Cardiac septum (tissue), 1 donor: ENCODE measurements at places on chromosomes 11 and 22. TPM values are rescaled to one million over a fixed set of nuclear protein-coding genes. Genes with fewer than 3 reads are reported as not detected.

- no peak for DNase-seq
Observed at GRCh38 chr22:21926728-21927127, 25.9 kb downstream of the PPM1F start.

GRCh38 chr11:117705866-117706265, 91.2 kb downstream of the DSCAML1 start:
- no peak for DNase-seq

GRCh38 chr11:86514453-86514852, 139.8 kb downstream of the CCDC81 start:
- no peak for DNase-seq

The MISFA gene
- total RNA-seq = 6.4 TPM

- DNase-seq = no peak
Observed at GRCh38 chr22:19571995-19572394, 47.8 kb upstream of the CLDN5 start.

DNA sequence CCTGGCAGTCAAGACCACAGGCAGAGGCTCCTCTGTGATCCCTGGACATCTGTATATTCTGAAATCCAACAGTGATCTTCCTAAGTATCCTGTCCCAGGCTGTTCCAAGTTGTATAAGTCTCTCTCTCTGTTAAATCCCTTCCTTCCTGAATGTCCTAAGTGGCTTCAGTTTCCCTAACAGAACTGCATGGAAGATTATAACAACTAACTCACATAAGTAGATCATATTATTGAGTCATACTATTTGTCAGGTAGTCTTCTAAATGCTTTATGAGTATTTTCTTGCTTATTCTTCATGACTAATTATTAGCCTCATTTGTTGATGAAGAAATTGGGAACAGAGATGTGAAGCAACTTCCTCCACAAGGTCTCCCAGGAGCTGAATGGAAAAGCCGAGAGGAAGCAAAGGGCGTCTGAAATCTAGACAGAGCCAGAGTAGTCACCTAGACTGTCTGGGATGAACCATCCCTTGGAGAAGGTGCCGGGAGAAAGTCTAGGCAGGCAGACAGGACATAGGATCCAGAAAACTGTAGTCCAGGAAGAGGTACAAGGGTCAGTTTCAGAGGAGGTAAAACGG, 93.2 kb upstream of the FAT3 start:
- no peak for DNase-seq

The OR8B3 gene
- not detected for total RNA-seq

The TRPC6 gene
- total RNA-seq = 0.78 TPM

GRCh38 chr11:134026655-134027343, 42.1 kb upstream of the JAM3 start:
- DNase-seq = no peak

- DNase-seq = no peak
Observed at GRCh38 chr11:111421251-111421650, 42.2 kb upstream of the POU2AF1 start.
